ENCODE measurements at places on chromosomes 5 and 9. TPM values are rescaled to one million over a fixed set of nuclear protein-coding genes. Genes with fewer than 3 reads are reported as not detected.

CD180 gene
- total RNA-seq: not detected

KCNV2 gene
- total RNA-seq: not detected

OR1J2 gene
- total RNA-seq: not detected

PCDHGB1 gene
- 0.66 TPM for total RNA-seq

ORM1 gene
- total RNA-seq: not detected

ISOC1 gene
- 24.8 TPM for total RNA-seq

BAAT gene
- 0.07 TPM for total RNA-seq

AQP7 gene
- total RNA-seq: 0.13 TPM

RFX3 gene
- total RNA-seq: 7.2 TPM

MZB1 gene
- not detected for total RNA-seq

TAF11L13 gene
- not detected for total RNA-seq

CTNND2 gene
- total RNA-seq: not detected

GAS1 gene
- 0.29 TPM for total RNA-seq

SPINK4 gene
- not detected for total RNA-seq

CDC20B gene
- total RNA-seq: 0.13 TPM

PPP3R2 gene
- total RNA-seq: not detected

PCA3 gene
- 2.2 TPM for total RNA-seq

CATSPER3 gene
- total RNA-seq: not detected

ELAVL2 gene
- 2.2 TPM for total RNA-seq

CAMK2A gene
- total RNA-seq: not detected

HAVCR2 gene
- total RNA-seq: 0.07 TPM

FCN1 gene
- total RNA-seq: not detected

LRRC70 gene
- 45.2 TPM for total RNA-seq

PAPPA gene
- total RNA-seq: 0.13 TPM

Data from thoracic aorta endothelial cell (primary cell).